RPMI8226 (cell line): ENCODE measurements at places on chromosomes 7 and 10.

DNA sequence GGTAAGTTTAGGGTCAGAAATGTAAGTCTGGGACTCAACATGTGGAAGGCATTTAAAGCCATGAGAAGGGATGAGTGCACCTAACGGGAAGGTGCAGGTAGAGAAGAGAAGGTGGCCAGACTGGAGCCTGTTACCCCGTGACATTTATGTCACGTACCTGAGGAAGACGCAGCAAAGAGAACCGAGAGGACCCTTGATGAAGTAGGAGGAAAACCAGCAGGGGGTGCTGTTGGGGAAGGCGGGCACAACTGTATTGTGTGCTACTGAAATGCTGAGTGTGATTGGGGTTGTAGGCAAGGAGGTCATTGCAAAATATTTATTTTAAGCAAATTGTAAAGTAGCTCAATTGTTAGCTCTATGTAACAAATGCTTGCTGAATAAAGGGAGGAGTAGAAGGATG is 338.2 kb upstream of the PRKCQ start:
- peak; percentile 59 for DNase-seq

DNA sequence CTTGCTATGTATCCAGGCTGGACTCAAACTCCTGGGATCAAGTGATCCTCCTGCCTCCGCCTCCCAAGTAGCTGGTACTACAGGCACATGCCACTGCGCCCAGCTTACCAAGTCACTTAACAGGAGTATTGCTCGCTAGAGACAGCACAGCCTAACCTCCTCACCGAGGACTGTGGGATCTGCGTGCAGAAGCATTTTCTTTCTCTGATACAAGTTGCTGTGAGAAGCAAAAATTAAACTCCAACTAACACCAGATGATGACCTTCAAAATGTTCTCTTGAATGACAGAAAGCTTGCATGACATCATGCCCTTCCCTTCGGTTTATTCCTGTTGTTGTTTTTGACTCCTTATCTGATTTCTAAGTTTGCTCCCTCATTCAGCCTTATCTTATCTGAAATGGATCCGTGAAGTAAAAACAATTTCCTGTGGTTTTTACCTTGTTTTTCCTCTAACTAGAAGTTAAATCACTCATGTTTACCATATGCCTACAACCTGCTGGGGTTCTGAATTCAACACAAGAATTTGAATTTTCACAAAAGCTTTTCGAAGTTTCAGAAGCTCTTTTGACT is 94.4 kb upstream of the KIF5B start:
- no peak for DNase-seq

DNA sequence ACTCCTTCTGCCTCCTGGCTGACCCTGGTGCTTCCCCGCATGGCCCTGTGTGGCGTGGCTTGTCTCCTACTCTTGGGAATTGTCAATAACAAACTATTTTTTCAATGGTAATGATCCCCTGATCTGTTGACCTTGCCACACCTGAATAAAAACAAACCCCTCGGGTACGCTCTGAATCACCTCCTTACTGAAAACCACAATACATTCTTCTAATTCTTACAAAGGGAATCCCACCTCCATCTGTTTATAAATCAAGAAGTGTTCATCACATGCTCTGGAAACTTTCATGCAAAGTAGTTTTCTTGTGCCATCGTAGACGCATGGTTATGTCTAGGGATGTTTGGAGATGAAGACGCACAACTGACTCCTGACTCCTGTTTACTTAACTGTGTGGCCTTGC is 245.8 kb downstream of the FRMD4A start:
- DNase-seq: no peak

- DNase-seq: peak; percentile 35
Observed at GRCh38 chr7:155258226-155258560, 39.5 kb upstream of the INSIG1 start.

GRCh38 chr7:47807756-47808155 is 140.5 kb downstream of the PKD1L1 start:
- peak; percentile 53 for DNase-seq

- DNase-seq: no peak
Observed at GRCh38 chr10:95330966-95331453, 40.2 kb upstream of the PDLIM1 start.

GRCh38 chr10:27525819-27526218 is 21.7 kb downstream of the RAB18 start:
- no peak for DNase-seq

DNA sequence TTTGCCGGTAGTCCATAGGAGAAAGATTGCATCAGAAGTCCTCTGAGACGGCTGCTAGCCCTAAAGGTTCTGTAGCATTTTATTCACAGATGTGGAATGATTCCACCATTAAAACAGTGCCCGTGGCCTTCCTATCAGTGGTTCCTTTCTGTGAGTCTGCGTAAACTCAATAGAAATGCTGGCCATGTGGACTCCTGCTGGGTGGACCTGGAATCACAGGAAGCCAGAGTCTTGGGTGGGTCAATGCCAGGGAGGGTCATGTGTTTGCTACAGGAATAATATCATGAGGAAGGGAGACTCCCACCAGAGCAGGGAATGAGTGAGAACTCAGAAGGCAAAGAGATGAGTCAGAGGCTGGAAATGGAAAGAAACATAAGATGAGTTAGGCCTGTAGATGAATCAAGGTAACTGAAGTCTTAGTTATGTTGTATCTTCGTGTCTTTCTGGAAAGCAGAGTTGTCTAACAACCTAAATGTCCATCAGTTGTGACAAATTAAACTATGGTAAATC is 410.4 kb upstream of the AUTS2 start:
- DNase-seq: no peak

DNA sequence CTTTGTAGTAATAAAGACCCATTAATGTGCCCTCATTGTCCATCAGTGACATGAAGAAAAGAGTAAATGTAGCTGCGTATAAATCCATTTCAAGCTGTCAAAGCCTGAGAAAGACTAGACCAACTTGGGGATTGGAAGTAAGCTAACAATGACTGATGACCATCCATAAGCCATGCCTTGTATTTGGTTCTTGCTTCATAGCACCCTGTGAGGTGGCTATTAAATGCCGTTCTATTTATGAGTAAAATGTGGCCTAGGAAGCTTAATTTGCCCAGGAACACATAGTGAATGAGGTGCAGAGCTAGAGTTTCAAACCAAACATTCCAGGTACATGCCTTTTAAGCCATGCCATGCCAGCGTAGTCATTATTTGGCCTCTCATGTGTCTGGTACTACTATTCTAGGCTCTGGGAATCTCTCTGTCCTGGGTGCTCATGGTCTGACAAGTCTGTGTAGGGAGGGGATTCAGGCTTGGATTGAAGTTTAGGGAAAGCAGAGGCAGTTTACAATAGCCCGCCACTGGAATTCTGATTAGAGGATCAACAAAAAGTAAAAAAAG is 92.1 kb downstream of the ZNF277 start:
- DNase-seq: no peak

DNA sequence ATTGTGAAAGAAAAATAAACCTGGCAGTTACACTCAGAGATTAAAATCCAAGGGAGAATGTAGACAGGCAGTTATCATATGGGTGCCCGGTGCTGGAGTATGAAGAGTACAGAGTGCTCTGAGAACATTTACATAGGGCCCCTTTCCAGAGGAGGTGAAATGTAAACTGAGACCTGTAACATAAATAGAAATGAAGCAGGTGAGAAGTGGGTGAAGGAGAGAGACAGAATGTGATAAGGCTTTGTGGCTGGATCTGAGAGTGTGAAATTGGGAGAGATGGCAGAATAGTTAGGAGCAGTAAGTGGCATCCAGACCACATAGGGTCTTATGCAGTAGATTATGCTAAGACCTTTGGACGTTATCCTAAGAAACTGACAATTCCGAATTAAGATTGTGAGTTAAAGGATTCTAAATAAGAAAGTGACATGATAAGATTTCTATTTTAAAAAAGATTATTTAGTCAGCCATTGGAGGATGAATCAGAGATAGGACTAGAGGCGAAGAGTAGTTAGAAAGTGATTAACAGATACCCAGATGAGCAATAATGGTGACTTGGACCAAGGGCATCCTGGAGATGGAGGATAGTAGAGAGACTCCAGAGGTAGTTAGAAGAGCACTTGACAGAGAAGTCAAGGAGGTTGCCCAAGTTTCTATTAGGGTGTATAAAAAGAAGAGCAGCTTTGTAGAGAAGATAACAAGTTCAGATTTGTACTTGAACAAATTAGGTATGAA is 36.7 kb downstream of the DNAH11 start:
- DNase-seq: no peak

GRCh38 chr7:139747662-139748372 is 30.0 kb downstream of the HIPK2 start:
- no peak for DNase-seq

DNA sequence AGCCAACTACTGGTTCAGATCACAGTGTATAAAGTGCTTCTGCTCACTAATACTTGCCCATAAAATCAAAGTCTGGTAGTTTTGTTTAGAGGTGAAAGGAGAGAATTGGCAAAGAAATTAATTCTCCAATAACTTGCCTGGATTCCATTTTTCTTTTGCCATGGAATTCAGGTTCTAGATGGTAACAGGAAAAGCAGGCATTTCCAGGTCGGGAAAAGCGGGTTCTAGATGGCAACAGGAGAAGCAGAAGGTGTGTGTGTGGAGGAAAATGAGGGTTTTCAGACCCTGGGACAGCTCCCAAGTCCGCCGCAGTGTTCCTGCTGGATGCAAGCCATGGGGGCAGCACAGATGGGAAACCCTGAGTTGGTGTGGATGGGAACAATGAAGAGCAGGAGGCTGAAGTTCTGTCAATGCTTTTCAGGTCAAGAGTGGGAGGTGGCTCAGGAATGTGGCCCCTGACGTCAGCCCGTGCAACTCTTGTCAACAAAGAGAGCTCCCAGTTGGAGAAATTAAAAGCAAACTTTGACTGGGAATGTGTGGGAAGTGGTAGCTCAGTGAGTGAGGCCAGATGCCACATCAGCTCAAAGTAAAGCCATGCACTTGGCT is 696.7 kb downstream of the LRMDA start:
- DNase-seq: no peak

DNA sequence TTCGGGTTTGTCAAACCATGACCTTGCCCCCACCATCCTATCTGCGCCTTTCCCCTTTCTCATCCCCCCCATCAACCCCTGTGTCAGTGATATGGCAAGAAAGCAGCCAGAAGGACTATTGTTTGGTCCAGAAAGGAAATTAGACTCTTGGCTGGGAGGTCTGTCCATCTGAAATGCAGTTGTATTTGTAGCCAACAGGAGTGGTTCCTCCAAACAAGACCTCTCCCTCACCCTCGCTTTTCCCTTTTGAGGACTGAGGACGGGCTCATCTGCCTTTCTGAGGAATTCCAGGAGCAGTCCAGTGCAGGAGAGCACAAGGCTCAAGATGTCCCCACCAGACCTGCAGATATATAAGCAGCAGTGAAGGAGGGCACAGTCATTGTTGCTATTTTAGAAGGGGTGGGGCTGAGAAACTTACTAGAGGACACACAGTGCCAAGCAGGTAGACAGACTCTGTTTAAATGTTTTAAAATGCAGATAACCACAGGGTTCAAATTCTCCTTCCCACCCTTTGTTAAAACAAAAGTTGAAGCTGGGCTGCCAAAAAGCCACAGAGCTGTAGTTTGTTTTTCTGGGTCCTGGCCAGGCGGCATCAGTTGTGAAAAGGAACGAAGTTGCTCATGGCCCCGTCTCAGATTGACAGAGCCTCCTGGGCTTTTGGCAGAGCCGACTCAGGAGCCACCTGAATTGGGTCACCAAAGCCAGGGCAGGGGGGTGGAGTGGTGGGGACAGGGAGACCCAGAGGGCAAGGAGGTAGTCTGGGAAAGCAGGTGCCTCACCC is 37.3 kb downstream of the CYP17A1 start:
- no peak for DNase-seq

DNA sequence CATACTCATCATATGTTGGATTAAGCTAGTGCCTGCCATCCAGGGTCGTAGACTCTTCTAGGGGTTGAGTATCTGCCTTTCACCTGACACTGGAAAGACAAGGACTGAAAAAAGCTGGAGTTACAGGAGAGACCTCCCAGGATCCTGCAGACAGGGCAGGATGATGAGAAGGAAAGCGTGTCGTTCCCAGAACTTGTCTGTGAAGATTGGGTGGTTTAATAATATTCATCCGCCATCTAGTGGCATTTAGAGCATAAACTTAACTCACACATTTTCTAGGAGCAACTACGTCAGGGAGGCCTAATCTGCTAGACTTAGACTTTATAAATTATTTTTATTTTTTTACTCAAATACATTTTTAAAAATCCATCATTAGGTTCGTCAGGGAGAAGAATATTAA is 59.6 kb downstream of the ADRB1 start:
- peak; percentile 27 for DNase-seq

DNA sequence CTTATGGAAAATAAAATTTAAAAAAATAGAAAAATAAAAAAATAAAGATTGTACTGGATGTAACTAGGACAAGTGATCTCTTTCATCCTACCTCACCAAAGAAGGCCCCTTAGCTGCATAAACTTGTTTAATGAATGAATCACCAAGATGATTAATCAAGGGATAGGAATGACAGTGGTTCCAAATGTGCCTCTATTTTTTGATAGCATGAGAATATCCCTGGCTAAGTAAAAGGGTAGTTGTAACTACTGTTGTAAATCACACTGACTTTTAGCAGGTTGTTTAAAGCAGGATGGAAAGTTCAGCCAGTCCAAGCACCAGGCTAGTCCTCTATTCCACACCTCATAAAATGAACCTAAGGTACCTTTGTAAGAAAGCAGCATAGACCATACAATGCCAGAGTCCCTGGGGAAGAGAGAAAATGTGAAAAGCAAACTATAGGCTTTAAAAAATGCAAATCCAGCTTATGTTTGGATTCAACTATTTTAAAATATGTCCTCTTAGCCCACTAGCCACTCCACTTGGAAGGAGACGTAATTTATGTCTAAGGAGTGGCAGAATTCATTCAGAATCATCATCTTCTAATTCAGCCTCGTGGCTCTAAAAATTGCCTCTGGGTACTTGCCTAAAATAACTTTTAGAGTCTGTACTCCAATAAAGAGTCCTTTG is 126.8 kb downstream of the SKIDA1 start:
- no peak for DNase-seq

GRCh38 chr10:30270247-30270646 is 78.8 kb downstream of the MTPAP start:
- DNase-seq: no peak

DNA sequence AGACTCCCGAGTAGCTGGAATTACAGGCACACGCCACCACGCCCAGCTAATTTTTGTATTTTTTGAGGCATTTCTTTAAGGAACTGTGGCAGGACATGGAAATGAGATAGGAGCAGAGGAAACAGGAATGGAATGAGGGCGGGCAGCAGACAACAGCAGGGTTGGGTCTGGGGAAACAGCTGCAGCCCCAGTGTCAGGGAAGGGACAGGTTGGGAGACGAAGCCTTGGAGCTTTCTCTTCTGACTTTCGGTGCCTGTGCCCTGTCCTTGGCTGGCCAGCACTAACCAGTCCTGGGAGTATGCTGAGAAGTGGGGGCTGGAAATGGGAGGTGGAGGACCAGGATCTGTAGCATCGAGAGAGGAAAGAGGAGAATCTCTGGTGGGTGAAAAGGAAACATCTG is 47.4 kb downstream of the ATOH7 start:
- no peak for DNase-seq
